ENCODE measurements at places on chromosomes 4 and X.

DNA sequence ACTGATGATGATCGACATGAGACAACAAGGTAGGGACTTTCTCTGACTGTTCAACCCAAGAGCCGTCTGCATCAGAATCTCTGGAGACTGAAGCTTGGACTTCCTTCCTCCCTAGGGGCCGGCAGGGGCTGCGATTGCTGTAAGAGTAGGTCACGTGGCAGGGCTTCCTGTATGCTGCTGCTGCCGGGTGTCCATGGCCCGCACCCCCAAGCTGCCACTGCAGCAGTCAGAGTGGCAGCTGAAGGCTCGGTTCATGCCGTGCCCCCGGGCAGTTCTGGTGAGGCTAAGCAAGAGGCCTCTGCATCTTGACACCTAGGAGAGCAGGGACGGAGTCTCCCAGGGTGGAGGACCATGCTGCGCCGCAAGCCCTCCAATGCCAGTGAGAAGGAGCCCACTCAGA, at the start of gene SASH3:
Gene SASH3 (plus strand): TSS at position 203 of the 400 bp plus-strand sequence. CDS start 149 bp downstream, at position 352.
- no peak for DNase-seq

GRCh38 chrX:136710325-136710951, 62.5 kb downstream of the CD40LG start:
- DNase-seq = no peak

DNA sequence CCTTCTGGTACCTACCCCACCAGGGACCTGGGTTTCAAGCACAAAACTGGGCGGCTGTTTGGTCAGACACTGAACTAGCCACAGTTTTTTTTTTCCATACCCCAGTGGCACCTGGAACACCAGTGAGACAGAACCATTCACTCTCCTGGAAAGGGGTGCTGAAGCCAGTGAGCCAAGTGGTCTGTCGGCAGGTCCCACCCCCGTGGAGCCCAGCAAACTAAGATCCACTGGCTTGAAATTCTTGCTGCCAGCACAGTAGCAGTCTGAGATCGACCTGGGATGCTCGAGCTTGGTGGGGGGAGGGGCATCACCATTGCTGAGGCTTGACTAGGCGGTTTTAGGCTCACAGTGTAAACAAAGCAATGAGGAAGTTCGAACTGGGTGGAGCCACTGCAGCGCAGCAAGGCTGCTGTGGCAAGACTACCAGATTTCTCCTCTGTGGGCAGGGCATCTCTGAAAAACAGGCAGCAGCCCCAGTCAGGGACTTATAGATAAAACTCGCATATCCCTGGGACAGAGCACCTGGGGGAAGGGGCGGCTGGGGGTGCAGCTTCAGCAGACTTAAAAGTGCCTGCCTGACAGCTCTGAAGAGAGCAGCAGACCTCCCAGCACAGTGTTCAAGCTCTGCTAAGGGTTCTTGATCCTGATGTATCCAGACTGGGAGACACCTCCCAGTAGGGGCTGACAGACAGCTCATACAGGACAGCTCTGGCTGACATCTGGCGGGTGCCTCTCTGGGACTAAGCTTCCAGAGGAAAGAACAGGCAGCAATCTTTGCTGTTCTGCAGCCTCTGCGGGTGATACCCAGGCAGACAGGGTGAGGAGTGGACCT, 223.0 kb downstream of the COX18 start:
- peak; percentile 84 for DNase-seq

DNA sequence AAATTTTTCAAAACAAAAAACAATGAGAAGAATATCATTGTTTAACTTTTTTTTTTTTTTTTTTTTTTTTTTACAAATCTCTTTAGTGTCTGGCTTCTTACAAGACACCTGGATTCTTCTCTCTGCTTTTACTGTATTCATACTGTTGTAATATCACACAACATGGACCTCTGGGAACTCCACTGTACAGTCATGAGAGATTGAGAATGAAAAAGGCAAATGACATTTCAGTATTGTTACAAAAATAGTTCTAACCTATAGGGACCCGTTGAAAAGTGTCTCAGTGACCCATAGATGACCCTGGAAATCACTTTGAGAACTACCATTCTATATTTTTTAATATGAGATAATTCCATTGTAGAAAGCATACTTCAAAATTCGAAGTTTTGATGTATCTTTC, 124.4 kb downstream of the SLIT2 start:
- no peak for DNase-seq

DNA sequence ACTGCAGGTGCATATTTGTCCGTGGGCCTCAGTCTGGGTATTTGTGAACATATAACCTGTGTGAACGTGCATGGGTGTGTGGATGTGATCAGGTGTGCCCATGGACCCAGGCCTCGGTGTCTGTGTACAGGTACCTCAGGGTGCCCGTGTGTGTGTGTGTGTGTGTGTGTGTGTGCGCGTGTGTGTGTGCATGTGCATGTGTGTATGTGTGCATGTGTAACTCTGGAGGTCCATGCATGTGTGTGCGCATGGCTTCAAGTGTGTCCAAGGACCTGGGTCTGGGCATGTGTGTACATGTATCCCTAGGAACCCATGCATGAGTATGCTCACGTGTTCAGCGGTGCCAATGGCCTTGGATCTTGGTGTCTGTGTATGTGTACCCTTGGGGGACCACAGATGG, 15.8 kb downstream of the FTSJ1 start:
- no peak for DNase-seq

DNA sequence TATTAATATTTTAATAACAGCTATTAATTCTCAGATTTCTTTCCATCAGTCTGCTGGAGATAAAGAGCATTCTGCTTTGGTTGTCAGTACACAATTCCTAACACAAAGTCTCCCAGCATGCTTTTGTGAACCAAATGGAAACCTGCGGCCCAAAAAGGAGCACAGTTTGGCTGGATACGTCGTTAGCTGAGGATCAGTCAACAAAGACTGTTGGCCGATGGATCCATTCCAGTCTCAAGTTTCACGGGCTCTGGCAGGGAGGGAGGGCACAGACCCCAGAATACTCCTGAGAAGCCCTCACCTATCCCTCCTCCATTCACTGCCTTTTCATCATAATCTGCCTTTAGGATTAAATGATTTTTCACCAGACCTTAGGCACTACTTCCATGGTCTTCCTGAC, 26.3 kb upstream of the PRSS48 start:
- DNase-seq = no peak

DNA sequence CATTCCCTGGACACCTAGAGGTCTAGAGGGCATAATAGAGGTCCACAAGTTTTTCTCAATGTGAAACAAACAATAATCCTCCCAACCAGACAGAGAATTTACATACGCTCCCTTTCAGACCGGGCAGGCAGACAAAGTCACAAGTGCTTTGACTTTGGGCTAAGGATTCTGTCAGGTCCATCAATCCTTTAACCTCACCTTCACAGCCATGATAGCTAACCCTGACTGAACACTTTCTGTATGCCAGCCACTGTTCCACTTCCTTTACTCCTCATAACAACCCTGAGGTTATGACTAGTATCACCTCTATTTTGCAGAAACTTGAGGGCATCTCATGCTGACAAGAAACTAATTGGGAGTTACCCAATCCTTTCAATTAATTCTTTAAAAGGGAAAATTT, 118.8 kb upstream of the AFF2 start:
- DNase-seq = no peak

DNA sequence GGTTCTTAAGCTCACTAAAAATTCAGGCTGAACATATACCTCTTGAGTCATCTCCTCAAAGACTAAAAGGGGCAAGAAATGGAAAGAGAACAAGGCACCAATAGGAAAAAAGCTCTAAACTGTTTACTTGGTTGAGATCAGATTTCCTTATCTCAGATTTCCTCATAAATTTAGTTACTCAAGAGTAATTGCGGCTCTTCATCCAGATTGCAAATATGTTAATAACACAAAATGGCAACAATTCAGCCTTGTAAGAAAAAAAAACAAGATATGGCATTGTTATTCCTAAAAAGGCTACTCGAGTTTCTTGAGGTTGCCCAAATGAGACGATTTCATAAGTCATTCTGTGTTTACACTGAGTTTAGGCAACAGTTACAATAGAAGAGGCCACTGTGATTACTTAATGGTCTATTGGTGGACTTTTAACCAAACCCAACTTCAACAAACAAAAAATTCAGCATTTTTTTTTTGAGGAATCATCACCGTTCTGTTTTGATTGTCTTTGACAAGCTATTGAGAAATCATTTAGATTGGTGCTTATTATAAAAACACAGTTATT, 97.9 kb upstream of the PDHA1 start:
- no peak for DNase-seq

DNA sequence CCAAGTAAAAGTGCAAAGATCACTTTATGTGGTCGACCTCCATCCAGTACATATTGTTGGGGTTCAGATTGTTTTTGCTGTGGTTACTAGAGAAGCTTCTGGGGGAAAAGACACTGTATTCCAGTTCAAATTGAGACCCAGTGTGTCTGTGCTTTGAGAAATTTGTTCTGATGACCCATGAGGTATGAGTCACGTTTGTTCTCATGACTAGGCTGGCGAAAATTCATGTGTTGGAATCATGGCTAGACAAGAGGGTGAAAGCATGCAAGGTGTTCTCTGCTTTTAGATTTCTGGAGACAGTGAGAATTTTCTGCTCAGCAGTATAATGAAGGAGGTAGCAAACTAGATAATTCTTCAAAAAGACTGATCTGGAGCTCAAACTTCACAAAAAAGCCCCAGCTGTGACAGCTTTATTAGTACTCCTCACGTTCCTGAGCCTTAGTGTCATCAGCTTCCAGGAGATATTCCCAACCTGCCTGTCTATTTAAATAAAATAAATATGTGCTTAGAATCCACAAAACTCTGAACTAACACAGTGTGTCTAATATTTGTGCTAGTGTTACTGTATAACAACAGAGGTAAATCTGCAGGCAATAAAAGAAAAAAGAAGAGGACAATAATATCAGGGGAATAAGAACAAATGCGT, 24.4 kb upstream of the FAM47B start:
- no peak for DNase-seq

DNA sequence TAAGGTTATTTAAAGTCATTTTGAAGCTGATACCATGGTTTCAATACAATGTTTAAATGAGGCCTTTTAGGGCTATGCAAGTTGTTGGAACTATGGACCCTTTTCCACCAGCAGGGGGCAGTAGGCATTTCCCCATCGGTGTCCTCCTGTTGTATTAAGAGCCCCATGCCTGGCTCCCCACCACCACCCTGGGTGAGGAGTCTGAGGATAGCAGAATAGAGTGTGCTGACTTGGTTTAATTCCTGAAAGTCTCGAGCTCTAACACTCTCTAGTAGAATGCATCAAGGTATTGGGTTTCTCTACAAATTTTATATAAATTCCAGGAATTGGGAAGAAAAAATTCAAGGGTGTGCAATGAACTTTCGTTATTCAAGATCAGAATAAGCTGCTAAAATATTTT, 234.8 kb upstream of the JADE1 start:
- peak; percentile 69 for DNase-seq

GRCh38 chrX:134599184-134599914, 58.9 kb downstream of the PLAC1 start:
- DNase-seq = no peak

- no peak for DNase-seq
Observed at GRCh38 chrX:12987340-12987739, 12.4 kb downstream of the TMSB4X start.

DNA sequence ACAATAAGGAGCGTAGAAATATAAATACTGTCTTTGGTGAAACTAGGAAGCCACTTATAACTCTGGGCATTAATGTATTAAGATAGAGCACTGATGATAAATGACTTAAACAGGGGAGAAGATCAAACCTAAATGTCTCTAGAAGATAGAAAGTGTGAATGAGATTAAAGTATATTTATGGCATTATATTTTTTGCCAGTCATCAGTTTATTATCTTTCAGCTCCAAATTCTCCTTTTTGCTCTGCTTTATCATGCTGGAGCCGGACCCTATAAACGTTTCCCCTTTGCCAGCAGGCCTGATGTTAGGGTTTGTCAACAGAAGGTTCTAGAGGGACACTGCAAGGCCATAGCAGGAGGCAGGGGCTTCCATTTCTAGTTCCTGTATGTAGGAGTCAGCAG, 76.4 kb downstream of the TBC1D19 start:
- no peak for DNase-seq

DNA sequence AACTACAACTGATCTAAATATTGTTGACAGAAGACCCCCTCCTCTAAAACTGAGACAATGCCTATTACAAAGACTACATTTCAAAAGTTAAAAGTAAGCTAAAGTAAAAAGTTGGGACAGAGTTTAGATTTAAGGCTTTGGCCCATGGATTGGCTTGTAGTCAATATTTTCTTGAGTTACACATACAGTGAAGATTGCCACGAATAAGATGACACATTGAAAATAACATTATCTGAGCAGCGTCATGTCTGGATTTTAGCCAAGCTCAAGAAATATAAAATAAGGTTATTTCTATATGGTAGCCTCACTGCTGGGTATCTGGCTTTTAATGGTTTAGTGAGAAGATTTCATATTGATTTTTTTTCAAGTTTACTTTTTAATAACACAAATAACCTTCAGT, 266.2 kb upstream of the LDB2 start:
- DNase-seq = no peak

- DNase-seq = peak; percentile 69
Observed at GRCh38 chr4:5037553-5038551, 13.4 kb upstream of the STK32B start.

DNA sequence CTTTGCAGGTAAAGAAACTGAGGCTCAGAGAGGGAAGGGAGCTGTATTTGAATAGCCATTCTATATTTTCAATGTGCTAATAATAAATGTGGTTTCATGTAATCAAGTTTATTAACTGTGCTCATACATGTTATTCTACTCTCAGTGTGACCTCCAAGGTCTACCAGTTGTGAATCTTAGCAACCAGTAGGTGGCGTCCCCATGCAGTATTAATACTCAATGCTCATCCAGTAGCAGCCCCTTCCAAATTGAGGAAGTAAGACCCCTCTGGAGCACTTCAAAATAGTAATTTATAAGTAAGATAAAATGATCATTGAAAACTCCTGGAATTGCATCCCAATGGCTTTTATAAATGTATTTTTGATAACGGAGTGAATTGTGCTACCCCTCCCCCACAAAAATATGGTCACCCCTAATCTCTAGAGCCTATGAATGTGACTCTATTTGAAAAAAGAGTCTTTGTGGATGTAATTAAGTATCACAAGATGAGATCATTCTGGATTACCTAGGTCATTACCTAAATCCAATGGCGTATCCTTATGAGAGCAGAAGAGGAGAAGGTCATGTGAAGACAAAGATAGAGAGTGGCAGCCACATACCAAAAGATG, 20.4 kb upstream of the SEPSECS start:
- DNase-seq = peak; percentile 24

DNA sequence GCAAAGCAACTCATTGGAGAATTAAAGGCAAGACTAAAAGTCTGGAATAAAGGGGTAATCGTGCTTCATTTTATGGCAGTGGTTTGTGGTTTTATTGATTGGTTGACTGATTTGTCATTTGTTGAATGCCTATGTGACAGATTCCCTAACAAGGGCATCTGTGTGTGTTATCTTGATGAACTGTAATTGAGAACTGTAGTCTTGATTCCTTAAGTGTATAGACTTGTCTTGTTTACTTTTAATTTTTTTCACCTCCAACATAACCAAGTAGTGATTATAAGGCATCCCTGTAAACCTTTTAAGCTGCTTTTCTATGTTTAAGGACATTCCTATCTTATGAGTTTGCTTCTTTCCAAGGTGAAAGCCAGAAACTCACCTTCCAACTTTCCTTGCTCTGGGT, 216.0 kb upstream of the TAPT1 start:
- DNase-seq = no peak

GRCh38 chr4:133186210-133186609, 37.1 kb downstream of the PCDH10 start:
- no peak for DNase-seq

Measured in CMK (cell line).